ENCODE measurements at places on chromosomes 12 and 14.

DNA sequence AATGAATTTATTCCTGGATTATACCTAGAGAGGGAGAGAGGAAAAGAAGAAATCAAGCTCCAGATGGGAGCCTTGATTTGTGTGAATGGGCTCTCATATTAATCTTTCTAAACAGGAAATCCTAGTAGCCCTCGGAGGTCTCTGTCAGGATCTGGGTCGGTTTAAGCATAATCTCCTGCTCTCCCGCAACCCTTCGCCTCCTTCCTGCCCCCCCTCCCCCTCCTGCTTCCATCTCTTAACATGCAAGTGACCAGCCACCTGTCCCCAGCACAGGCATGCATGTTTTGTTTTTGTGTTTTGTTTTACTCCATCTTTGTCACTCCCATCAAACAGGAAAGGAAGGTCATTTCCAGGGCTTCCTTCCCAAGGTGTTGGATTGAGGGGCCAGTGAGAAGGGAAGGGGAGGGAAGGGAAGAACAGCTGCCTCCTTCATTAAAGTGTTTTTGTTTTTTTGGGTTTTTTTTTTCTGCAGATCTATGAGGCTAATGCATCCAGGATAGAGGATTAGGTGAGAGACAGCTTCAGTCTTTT is 4.8 kb upstream of the KCNA5 start:
- DNase-seq = no peak

DNA sequence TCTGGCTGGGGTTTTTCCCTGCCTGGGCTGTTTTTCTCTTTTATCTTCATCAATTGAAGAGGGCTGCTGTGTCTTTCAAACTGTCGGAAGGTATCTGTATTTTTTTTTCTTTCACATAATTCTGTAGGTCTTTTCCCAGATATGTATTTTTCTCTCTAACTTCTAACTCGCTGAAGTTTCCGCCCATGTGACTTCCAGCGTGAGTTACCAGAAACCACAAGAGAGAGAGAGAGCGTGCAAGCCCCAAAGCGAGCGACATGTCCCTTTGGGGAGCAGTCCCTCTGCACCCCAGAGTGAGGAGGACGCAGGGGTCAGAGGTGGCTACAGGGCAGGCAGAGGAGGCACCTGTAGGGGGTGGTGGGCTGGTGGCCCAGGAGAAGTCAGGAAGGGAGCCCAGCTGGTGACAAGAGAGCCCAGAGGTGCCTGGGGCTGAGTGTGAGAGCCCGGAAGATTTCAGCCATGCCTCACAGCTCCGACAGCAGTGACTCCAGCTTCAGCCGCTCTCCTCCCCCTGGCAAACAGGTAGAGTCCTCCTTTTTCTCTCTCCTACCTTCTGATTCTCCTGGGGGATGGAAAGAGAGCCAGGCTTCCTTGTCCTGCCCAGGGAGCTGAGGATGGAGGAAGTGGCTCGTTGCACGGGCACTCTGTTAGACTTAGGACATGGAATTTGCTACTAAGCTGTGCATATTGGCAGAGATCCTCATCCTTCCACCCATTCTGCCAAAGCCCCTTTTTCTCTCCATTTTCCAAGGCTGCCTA is at the start of gene BATF:
Gene BATF, plus strand, starts transcription at position 246 of the 759 bp plus-strand sequence. Its CDS starts 214 bp downstream, at position 460.
- DNase-seq = no peak

GRCh38 chr12:125187148-125187745 is 122.0 kb downstream of the AACS start:
- no peak for DNase-seq

GRCh38 chr14:99318091-99318958 is 46.3 kb upstream of the BCL11B start:
- no peak for DNase-seq

- no peak for DNase-seq
Observed at GRCh38 chr12:63752283-63752682, 27.4 kb upstream of the RXYLT1 start.

All from NCI-H226 (cell line).